HEK293T (cell line): ENCODE measurements at places on chromosomes 1 and 21.

- DNase-seq: no peak
Measured at GRCh38 chr1:92029241-92029922, 403 bp upstream of the EPHX4 start.

DNA sequence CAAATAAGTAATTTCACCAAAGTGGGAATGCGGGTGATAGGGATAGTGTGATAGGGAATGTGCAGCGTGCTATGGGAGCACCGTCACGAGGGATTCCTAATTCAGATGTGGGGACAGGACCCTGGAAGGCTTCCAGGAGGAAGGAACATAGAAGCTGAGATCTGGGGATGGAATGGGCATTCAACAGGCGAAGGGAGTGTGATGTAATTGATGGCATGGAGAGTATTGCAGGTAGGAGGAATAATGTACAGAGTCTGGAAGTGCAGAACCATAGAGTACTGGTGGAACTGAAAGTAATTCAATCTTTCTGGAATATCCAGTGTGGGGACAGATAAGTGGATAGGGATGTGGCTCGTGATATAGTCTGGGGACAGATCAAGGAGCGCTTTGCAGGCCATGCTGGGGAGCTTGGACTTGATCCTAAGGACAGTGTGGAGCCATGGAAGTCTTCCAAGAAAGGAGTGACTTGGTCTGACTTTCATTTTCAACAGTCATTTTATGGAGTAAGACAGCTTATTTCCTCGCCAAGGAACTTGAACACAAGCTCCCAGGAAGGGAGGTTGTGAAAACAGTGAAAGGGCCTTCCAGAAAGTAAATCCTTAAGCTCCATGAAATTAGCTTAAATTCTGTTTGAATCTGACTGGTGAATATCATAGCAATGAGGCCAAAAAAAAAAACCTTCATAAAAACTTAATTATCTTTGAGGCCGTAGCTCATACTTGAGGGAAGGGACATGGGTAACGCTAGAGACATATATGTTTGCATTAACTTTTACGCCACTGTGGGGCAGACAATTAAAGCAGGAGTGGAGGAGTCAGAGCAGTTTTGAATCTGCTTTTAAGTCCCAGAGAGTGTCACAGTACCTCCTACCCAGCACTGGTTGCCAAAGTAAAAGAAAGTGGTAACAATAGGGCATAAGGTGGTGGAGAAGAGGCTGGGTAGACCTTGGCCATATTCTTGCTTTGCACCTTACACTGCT lies 55.8 kb downstream of the ROR1 start:
- no peak for DNase-seq

DNA sequence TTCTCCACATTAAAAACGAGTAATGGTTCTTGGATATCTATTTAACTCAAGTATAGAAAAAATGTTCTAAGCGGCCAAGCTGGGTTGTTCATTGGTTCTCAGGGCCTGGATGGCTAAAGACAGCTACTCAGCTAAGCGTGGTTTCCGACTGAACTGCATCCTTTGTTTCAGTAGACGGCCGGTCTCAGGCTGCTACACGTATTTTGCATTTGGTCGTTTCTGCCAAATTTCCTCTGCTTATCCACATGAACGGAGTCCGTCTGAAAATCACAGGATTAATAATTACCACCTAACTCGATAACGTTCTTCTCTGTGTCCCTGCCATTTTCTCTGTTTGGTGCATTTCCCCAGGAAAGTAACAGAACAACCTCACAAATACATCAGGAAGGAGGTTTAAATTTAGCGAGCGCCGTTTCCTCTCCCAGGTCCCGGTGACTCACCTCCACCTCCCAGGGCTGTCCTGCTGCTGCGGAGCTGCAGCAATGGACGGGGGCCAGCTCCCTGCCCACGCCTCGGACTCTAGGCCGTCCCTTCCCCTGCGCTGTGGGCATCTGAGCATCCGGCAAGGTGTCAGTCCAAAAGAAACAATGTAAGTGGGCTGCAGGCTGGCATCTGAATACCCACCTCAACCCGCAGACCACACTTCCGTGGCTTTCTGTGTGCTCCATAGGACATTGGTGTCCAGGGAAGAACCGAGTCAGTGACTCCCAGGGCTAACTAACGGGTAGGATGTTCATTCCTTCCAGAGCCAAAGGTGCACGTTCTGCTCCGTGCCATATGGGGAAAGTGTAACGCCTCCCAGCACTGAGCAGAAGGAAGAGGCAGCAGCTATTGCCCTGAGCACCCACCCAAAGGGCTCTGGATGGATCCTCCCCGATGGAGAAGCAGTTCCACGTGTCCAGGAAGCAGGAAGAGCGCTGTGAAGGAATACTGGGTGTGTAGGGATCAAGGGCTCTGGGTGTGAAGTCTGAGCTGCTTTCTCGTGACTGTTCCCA lies 4.1 kb upstream of the GABRD start:
- DNase-seq: no peak

GRCh38 chr1:54408147-54409066 lies 2.2 kb upstream of the SSBP3 start:
- no peak for DNase-seq

DNA sequence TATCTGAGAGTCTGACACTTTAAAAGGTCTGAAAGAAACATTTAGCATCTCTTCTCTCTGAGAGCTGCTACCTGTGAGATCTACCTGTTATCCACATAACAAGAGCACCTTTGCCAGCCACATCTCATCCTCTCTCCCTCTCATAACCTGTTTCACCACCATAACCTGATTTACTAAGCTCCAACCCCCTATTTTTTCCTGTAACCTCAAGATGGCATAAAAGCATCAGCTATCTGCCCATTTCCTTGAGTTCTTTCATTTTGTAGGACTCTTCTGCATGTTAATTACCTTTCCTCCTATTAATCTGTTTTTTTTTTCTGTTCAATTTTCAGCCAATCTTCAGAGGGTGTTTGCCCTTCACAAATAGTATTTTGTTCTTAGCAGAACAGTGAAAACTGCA lies 136.5 kb upstream of the KCNK1 start:
- DNase-seq: no peak

DNA sequence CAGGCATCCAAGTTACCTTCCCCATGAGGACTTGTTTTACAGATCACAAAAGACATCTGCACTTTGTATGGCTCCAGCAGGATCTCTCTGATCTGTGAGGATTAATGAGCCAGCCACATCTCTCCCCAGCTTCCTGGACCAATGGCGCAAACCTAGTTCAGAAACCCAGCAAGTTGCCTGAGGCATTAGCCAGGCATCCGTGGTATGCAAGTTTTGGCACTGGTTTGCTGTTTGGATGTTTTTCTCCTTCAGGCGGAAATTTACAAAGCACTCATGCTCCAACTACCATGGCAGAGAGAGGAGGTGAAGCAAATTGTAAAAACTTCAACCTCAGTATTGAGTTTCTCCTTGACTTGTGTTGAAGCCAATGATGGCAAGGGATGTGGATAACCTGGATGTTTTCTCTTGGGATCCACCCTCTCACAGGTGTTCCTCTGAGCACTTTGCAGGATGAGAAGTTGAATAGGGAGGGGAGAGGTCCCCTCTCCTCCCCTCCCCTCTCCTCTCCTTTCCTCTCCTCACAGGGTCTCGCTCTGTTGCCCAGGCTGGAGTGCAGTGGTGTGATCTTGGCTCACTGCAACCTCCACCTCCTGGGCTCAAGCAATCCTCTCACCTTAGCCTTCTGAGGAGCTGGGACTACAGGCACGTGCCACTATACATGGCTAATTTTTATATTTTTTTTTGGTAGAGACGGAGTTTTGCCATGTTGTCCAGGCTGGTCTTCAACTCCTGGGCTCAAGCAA lies 25.6 kb upstream of the ENO1 start:
- no peak for DNase-seq

DNA sequence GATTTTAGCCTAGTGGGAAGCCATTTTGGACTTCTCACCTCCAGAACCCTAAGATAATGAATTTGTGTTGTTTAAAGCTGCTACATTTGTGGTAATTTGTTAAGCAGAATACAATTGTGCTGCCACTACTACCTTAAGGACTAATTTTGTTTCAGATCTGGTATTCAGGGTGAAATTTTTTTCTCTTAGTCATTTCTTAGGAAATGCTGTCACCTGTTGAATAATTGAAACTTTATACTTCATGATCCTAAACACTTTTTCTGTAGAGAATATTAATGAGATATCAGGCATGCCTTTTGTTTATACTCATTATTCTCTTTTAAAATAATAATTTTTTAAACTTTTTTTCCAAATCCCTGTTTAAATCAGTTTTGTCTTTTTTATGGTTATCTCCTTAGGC lies 246.8 kb downstream of the TGFB2 start:
- DNase-seq: no peak

DNA sequence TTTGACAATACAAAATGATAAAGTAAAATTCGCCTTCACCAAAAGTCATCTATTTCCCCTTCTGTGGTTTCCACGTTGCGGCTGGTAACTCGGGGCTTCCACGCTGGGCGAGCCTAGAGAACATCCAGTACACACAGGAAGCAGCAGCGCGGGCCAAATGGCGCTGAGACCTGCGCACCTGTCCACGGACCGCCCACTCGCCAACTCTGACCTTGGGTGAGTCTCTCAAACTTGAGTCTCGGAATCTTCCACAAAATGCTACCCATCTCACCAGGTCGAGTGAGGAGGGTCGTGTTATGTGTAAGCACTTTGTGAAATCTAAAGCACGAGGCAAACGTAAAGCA lies 820 bp upstream of the TTF2 start:
- peak; percentile 52 for DNase-seq

DNA sequence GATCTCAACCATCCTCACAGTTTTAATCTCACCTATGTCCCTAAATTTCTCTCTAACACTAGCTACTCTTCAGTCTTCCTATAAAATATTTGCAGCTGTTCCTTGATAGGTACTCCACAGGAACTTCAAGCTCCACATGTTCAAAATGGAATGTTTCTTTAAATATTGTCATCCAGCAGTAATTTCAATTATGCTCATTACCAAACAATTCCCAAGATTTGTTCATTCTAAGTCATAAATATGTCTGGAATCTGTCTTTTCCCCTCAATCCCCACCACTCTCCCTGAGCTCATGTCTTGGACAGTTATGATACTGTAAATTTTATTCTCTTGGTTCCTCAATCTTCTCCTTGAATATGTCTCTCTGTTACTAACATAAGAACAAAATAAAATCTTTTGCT lies 214.4 kb downstream of the NRIP1 start:
- no peak for DNase-seq

DNA sequence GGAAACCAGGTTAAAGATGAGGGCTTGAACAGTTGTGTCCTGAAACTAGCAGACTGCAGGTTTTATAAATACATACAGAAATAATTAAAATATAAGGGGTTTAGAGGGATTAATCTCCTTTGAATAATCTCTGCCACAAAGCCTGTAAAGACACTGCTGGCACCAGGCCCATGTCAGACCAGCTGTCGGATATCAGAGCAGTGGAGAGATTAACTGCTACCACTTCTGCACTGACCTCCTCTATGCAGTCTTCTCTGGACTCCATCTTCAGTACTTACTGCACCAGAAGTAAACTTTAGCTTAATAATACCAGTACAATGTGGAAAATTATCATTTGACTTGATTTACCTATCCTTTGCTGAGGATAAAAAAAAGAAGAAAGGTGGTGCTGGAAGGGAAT lies 128.6 kb downstream of the LHX4 start:
- DNase-seq: no peak

DNA sequence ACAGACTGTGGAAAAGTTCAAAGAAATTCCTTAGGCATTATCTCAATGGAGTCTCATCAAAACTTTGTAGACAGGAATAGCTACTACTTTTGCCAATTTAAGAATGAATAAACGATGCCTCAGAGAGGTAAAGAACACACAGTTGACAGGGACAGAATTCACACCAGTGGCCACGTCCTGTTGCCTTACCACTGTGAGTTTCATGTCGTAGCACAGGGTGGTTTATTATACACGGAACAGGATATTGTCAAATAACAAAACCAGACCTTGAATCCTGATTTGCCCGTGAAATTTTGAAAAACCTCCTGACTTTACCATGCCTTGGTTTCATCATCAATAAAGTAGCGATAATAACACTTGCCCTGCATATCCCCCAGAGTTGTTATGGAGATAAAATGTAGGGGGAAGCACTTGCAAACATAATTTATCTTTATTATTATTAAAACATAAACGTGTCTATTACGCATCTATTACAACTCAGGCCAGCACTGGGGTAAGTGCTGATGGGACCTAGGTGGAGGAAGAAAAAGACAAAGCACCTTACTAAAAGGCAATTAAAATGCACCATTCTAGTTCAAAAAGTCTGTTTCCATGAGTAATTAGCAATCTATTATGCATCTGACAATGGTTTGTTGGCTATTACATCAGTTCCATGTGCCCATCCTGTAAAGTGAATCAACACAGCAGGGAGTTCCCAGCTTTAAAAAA lies 408.1 kb upstream of the RUNX1 start:
- no peak for DNase-seq

- no peak for DNase-seq
Measured at GRCh38 chr1:54287801-54288211, 87.8 kb downstream of the MRPL37 start.

DNA sequence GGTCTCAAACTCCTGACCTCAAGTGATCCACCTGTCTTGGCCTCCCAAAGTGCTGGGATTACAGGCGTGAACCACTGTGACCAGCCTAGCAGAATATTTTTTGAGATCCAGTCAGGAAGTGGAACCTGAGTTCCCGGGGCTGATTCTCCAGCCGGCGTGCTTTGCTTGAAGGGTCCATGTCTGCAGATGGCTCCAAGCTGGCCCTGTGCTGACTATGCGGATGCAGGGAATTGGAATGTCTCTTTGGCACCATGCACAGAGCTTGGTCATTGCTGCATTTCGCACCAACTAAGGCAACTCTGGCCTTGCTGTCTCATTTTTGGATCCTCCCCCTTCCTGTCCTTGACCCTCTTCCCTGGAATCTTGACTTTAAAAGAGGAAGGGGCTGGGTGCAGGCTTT lies 28.1 kb downstream of the ARHGEF10L start:
- DNase-seq: no peak

- no peak for DNase-seq
Measured at GRCh38 chr21:43585924-43586413, 73.3 kb downstream of the HSF2BP start.

GRCh38 chr1:88228114-88228513 lies 456.0 kb upstream of the PKN2 start:
- peak; percentile 26 for DNase-seq

GRCh38 chr1:86150553-86151055 lies 6.0 kb downstream of the COL24A1 start:
- DNase-seq: no peak

DNA sequence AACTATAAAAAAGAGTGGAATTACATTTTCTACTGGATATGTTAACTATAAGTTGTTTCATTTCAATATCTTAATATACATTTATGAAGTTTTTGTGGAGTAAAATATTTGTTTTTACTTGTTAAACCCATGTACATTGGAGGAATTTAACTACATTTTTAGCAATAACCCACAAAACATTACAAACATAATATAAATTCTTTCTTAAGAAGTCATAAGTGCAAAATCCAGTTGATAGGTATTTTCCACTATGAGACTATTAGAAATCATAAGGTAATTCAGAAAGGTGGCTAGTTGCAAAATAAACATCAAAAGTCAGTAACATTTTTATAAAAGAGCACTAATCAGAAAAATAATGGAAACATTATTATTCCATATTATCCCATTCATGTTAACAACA lies 73.9 kb upstream of the RRP15 start:
- no peak for DNase-seq
